Stimulated activated CD8-positive, alpha-beta memory T cell treated with anti-CD3 and anti-CD28 coated beads, Interleukin-7, amount 100 ng/mL, for 24 hours (primary cell): ENCODE measurements at places on chromosomes 1 and 21.

DNA sequence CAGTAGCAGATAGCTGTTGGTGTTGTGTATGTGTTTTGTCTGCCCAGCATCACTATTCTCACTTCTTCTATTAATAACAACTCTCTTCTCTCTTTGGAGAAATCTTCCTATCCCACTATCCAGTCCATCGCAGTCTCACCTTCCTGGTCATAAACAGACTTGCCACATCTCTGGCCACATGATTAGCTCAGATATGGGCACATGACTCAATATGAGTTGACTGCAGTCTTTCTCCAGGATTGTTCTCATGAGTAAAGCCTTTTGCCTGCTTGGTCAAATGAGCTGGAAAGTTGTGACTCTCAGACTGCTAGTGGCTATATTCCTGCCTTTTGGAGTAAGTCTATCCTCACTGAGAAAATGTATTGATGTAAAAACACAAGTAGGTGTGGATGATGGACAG is 32.9 kb upstream of the TADA1 start:
- DNase-seq = no peak

- no peak for DNase-seq
Measured at GRCh38 chr1:4428711-4429110, 225.7 kb upstream of the AJAP1 start.

DNA sequence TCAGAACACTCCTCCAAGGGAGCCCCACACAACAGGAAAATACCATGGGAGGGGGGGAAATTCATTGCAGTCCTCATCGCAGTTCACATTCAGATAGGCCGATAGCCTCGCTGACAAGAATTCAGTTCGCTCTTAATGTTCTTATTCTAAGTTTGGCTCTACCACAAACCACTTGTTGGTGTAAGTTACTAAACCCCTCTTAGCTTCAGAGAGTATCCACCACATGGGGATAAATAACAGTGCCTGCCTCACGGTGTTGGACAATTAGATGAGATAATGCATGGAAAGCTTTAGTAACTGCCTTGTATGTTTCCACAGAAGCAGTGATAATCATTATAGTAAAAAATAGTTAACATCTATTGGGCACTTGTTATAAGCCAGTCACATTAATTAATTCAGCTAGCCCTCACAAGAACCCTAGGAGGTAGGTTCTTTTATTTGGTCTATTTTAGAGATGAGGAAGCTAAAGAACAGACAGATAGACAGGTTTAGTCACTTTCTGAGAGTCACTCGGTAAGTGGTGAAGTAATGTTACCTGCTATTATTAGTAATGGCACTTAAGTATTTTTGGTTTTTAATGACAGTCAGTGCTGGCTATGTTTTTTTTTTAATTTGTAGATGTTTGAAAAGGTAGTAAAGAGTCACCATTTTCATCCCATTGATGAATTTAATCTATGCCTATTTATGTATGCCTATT is 10.1 kb downstream of the VAV3 start:
- DNase-seq = no peak

DNA sequence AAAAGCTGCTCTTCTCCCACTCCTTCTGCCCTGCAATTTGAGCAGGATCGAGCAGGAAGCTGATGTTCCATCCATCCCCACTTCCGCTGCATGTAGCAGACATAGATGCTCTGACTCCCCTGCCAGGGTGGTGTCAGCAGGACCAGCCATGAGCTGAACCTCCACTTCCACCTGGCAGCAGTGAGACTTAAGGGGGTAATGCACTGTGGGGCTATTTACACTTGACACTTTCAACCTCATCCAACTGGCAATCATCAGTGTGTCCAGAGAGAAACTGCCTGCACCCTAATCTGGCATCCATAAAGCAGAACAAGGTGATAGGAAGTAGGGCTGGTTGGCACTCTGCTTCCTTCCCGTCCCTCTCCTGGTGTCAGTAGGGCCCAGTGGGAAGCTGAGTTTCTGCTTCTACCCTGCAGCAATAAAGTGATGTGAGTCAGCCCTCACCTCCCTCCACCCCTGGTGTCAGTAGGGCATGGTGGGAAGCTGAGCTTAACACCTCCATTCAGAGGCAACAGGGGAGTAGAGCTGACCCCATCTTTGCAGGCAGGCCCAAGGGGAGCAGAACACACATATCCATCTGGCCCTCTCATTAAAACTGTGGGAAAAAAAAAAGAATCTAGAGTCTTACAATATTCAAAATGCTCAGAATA is 272.3 kb downstream of the PTPRU start:
- no peak for DNase-seq

- DNase-seq = no peak
Measured at GRCh38 chr1:152495066-152495675, 15.4 kb upstream of the LCE5A start.

- DNase-seq = no peak
Measured at GRCh38 chr1:147798731-147799130, 38.3 kb upstream of the GJA5 start.

DNA sequence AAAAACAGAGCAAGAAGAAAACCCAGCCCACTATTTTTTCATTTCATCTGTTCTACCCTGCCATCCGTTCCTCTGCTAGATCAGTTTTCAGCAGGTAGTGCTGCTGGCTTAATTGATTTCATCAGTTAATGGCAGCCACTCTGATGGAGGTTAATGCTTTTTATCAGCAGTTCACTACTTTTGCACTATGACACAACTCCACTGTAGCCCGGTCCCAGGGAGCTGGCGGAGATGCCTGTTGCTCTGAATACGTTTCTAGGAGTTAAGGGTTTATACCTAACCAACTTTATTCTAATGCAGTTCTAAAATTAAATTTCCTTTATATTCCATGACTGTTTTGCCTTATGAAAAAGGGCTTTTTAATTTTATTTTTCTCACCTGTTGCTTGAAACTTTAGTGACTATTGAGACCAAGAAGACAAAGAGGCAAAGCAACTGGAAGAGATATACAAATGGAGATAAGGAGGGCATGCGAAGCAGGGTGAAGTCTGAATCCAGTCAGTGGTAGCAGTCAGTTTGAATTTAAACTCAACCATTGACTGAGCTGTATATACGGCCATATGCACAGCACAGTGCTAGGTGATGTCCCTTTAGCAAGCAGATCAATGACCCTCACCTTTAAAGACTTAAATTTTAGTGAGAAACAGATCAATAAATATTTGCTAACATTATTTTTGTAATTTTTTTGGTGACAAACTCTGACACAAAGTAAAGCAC is 477.9 kb downstream of the LMO4 start:
- no peak for DNase-seq

- DNase-seq = no peak
Measured at GRCh38 chr1:236058141-236058934, 6.6 kb downstream of the NID1 start.

DNA sequence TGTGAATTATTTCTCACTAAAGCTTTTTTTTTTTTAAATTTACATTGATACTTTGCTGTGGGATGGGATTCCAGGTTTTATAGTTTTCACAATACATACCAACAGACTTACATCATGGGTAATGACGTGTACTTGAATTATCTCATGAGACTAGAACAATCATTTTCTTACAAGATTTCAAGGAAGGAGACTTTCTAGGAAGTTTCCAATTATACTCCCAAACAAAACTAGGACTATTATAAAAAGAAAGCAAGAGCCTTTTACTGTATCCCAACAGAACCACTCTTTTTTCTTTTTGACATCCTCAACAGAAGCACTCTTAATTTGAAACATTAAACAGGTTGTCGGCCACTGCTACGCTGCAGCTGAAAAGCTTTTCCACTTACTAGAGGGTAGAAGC is 48.7 kb downstream of the TESK2 start:
- no peak for DNase-seq

- DNase-seq = no peak
Measured at GRCh38 chr1:43558346-43558841, 27.7 kb downstream of the PTPRF start.

- DNase-seq = no peak
Measured at GRCh38 chr1:52579415-52579814, 22.8 kb upstream of the GPX7 start.

GRCh38 chr1:8680664-8681650 is 136.5 kb downstream of the RERE start:
- DNase-seq = no peak

GRCh38 chr1:181469829-181470228 is 13.5 kb upstream of the CACNA1E start:
- no peak for DNase-seq

DNA sequence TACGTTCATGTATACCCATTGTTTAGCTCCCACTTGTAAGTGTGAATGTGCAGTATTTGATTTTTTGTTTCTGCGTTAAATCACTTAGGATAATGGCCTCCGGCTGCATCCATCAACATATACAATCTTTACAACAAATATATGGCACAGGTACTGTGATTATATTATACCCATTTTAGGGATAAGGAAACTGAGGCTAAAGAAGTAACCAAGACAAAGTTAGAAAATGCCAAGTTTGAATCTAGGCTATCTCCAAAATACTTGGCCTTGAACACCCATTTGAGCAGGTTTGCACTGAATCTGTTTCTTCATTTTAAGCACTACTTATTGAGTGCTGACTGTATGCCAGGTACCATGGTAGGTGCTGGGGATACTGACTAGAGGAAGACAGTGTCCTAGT is 149.6 kb downstream of the PBX1 start:
- no peak for DNase-seq

DNA sequence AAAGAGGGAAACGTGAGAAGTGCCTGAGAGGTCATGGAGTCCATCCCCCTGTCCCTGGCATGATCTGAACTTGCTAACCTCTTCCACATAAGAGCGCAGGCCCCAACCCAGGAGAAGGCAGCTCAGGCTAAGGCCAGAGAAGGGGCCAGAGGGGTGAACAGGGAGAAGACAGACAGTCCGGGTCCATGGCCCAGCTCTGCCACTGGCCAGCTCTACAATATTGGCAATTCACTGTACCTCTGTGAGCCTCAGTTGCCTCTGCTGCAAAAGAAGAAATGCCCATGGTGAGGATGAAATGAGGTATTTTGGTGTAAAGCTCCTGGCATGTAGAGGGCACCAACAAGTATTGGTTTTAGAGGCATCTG is 72.3 kb downstream of the CAMK2N1 start:
- no peak for DNase-seq

DNA sequence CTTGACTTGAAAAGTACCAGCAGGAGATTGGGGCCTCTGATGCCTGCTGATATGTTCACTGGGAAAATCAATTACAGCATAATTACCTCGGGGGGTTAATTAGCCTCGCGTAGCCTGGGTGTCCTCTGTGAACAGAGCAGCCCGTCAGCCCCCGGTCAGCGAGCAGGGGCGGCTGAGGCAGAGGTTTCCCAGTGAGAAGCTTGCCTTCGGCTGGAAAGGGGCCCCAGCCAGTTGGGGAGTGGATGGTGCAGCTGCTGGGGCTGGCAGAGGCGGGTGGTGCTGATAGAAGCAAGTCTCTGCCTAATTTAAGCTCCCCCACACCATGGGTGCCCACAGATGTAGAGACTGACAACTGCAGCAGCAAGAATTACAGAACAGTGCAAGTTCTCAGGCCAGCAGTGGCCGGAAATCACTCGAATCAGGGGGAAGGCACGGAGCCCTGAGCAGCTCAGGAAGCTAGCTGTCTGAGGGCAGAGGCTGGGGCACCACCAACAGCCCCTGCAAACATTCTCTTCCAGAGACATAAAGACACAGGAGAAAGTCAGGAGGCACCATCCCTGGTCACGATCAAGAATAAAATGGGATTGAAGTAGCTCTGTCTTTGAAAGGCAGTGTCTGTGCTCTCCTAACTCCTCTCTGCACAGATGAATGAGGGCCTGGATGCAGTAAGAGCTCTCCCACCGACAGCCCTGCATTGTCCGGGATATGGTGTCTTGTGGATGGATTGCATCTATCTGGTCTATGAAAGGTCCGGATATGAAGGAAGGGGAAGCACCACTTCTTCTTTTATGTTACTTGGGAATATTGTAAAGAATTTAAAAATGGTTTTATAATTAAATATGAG is 166.5 kb upstream of the CD34 start:
- DNase-seq = no peak

- no peak for DNase-seq
Measured at GRCh38 chr21:44853601-44854390, 19.7 kb downstream of the PTTG1IP start.

DNA sequence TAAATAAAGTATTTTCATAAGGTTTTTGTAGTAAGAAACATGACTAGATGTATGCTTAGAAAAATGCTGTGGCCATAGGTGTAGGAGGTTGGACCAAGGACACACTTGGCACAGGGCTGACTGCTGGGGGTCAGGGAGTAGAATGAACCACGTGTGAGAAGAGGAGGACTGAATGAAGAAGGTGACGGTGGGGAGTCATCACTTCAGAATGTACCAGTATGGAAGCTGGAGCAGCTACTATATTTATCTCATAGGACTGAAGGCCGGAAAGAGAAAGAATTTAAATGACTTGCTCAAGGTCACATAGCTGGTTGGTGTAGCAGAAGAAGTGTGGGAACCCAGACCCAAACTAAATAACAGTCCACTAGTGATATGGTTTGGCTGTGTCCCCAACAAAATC is 79.8 kb upstream of the HAO2 start:
- DNase-seq = no peak

- no peak for DNase-seq
Measured at GRCh38 chr1:91827087-91827458, 58.9 kb downstream of the TGFBR3 start.

DNA sequence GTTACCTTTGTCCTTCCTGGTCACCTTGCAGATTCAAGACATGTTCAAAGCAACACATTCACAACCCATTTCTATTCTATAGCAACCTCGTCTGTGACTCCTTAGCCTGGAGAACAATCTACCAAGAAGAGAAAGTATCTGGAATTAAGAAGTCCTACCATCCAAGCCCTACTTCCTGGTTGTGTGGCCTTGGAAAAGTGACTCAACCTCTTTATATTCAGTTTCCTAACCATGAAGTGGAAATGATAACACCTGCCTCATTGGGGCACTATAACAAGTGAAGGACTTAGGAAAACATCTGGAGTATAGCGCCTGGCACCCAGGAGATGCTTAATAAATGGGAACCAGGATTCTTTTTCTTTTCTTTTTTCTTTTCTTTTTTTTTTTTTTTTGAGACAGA is 36.5 kb upstream of the SRRM1 start:
- DNase-seq = no peak

- no peak for DNase-seq
Measured at GRCh38 chr1:93346421-93346993, 800 bp downstream of the DR1 start.

DNA sequence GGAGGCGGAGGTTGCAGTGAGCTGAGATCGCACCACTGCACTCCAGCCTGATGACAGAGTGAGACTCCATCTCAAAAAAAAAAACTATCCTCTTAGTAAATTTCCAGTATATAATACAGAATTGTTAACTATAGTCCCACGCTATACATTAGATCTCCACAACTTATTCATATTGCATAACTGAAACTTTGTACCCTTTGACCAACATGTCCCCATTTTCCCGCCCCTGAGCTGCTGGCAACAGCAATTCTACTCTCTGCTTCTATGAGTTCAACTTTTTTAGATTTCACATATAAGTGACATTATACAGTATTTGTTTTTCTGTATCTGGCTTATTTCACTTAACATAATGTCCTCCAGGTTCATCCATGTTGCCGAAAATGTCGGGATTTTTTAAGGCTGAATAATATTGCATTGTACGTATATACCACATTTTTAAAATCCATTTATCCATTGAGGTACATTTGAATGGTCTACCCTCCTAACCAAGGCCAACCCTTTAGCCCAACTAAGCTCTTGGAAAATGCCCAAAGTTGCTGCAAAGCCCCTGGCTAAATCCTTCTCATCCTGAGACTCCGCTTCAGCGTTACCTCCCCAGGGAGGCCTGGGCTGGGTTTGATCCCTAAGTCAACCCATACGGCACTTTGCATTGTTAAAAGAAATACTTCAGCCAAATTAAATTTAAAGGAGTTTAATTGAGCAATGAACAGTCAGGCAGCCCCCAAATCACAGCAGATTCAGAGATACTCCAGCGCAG is 34.2 kb downstream of the NEK2 start:
- DNase-seq = no peak

GRCh38 chr1:53766194-53766742 is 27.3 kb upstream of the GLIS1 start:
- no peak for DNase-seq
